ENCODE measurements at places on chromosomes 7 and 10. TPM values are rescaled to one million over a fixed set of nuclear protein-coding genes. Genes with fewer than 3 reads are reported as not detected.

Gene PDZD7
- 1.1 TPM for total RNA-seq

Gene C7orf57
- 0.32 TPM for total RNA-seq

Gene OR6V1
- total RNA-seq, result not detected

Gene UCMA
- total RNA-seq, result not detected

Gene FBXL13
- total RNA-seq, result 0.21 TPM

Gene ZDHHC6
- total RNA-seq, result 28.2 TPM

Gene RBP3
- total RNA-seq, result not detected

Gene CC2D2B
- total RNA-seq, result 0.44 TPM

Gene SEMA3E
- total RNA-seq, result 1.8 TPM

Gene HKDC1
- 8.9 TPM for total RNA-seq

Gene HSPA12A
- total RNA-seq, result 9.8 TPM

Gene TMEM168
- total RNA-seq, result 6.5 TPM

Gene GJC3
- 0.09 TPM for total RNA-seq

Gene OPN1SW
- total RNA-seq, result not detected

Gene KIF11
- 41.3 TPM for total RNA-seq

Gene THSD7A
- 1.4 TPM for total RNA-seq

Measured in A549 treated with AZD2906 at 1 μM for 4 hours (cell line).